Muscle of arm (tissue), 14 donors: ENCODE measurements at places on chromosomes 5 and 9. TPM values are rescaled to one million over a fixed set of nuclear protein-coding genes. Genes with fewer than 3 reads are reported as not detected.

Gene TIMD4
- 2.6 TPM for polyA plus RNA-seq

Gene KIAA1958
- 3.7 TPM for polyA plus RNA-seq

Gene CYLC2
- polyA plus RNA-seq = not detected

Gene DCAF12
- polyA plus RNA-seq = 39.5 TPM

Gene SPATA31A3
- not detected for polyA plus RNA-seq

Gene SLC25A2
- not detected for polyA plus RNA-seq

Gene AK8
- 0.32 TPM for polyA plus RNA-seq

GRCh38 chr5:168227001-168227400 is 64.4 kb upstream of the WWC1 start:
- DNase-seq = no peak

GRCh38 chr9:32587901-32588300 is 14.9 kb upstream of the NDUFB6 start:
- DNase-seq = no peak

DNA sequence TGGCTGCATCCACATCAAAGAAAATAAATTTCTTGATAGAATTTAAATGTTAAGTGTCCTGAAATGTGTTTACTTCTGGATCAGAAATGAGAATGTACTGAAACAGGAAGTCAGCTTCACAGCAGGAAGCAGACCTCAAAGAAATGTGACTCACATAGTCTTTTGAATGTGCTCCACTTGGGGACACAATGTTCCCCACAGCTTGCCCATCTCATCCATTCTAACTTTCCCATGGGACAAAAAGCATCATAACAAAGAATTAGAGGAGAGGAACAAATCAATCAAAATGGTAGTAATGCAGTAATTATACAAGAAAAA is 85.7 kb downstream of the GRAMD2B start:
- DNase-seq = no peak

- DNase-seq = no peak
Observed at GRCh38 chr5:176608937-176609723, 826 bp downstream of the GPRIN1 start.

- no peak for DNase-seq
Observed at GRCh38 chr5:50702615-50703366, 36.4 kb downstream of the PARP8 start.

GRCh38 chr9:16884952-16885513 is 14.6 kb upstream of the BNC2 start:
- DNase-seq = peak; percentile 18

- DNase-seq = no peak
Observed at GRCh38 chr5:105428451-105429380, 1866.1 kb upstream of the NUDT12 start.
